NCI-H1417 (cell line): ENCODE measurements at places on chromosomes 2 and 18.
A peak's percentile ranks its signal among the peaks of the same experiment; 100 is the strongest.

GRCh38 chr18:39776766-39777165 is 2178.3 kb upstream of the PIK3C3 start:
- DNase-seq: no peak

GRCh38 chr2:238063414-238064189 is 2.8 kb downstream of the SCLY start:
- no peak for DNase-seq

GRCh38 chr2:175976391-175977157 is 25.5 kb downstream of the LNPK start:
- no peak for DNase-seq

GRCh38 chr2:120343433-120344105 is 2.4 kb upstream of the INHBB start:
- DNase-seq: peak; percentile 55

DNA sequence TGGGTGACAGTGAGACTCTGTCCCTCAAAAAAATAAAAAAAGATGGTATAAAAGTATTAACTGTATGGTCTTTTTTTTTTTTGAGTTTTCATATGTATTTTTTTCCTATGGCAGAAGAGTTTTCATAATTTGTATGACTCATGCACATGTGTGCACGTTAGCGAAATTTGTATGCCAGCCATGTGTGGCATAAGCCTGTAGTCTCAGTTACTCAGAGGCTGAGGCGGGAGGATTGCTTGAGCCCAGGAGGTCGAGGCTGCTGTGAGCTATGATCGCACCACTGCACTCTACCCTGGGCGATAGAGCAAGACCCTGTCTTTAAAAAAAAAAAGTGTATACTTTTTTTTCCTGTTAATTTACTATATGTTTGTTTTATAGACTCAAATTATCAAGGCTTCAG is 160.8 kb downstream of the TGIF1 start:
- no peak for DNase-seq

DNA sequence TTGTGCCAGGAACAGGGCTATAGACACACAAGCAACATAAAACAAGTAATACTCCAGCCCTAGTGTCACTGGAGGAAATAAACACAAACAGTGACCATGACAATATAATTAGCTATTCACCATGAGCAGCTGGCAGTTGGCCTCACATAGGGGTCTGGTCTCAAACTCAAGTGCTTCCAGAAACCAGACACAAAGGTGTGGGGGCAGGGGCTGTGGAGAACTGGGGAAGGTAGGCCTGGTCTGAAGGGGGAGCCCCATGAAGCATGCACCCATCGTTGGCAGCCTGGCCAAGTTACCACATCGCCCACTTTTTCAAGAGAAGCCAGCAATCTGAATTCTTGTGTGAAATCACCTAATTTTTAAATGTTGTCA is 49.5 kb upstream of the SP3 start:
- peak; percentile 16 for DNase-seq

- DNase-seq: no peak
Measured at GRCh38 chr2:15767679-15768078, 172.7 kb upstream of the MYCN start.

DNA sequence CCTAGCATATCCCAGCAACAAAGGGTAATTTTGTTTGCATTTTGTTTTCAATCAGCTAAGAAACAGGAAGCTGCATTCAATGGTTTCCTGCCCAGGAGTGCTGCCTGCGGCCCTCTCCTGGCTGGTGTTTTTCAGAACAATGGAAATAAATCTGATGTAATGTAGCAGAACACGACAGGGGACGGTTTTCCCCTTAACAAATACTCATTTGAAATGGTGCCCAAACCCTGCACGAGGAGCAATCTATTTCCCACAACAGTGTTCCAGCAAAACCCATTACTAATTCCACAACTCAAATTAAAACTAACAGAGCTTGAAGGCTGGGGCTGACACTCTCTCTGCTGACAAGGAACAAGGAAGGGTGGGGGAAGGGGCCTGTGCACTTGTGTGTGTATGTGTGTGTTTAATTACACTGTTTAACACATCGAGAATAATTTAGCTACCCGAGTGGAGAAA is 8.7 kb downstream of the CAPN13 start:
- peak; percentile 79 for DNase-seq

- no peak for DNase-seq
Measured at GRCh38 chr18:5651736-5652135, 107.9 kb upstream of the EPB41L3 start.

DNA sequence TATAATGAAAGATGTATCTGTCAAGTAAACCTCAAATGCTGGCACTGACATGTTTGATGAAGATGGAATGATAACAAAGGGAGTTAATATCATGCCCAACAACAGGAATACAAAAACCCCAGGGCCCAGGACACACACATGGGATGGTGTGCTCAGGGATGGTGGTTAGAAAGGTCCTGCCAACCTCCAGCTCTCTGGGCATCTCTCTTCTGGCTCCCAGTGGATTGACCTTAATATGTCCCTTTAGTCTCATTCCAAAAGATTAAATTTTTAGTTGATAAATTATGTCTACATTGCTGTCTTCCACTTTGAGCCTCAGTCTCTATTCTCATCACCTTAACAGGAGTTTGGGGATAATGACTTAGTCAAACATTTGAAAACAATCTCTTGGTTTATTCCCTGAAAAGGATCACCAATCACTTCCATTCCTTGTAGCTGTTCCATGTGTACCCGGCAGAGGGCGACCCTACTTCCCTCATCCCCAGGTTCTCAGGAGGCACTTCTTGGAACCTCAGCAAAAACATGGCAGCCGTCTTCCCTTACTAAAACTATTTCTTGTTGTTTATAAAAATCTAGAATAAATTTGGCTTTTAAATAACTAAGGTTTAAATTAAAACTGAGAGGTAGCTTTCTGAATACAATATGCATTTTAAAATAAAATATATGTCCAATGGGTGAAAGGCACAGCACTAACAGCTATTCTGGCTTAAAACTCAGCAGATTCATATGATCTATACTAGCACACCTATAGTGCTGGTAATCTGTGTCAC is 29.6 kb downstream of the MCEE start:
- DNase-seq: peak; percentile 13

GRCh38 chr2:20110876-20111275 is 59.4 kb upstream of the LAPTM4A start:
- no peak for DNase-seq

- DNase-seq: no peak
Measured at GRCh38 chr2:6446938-6447608, 418.6 kb downstream of the CMPK2 start.

GRCh38 chr2:218284106-218284811 is 8.0 kb downstream of the TMBIM1 start:
- no peak for DNase-seq

DNA sequence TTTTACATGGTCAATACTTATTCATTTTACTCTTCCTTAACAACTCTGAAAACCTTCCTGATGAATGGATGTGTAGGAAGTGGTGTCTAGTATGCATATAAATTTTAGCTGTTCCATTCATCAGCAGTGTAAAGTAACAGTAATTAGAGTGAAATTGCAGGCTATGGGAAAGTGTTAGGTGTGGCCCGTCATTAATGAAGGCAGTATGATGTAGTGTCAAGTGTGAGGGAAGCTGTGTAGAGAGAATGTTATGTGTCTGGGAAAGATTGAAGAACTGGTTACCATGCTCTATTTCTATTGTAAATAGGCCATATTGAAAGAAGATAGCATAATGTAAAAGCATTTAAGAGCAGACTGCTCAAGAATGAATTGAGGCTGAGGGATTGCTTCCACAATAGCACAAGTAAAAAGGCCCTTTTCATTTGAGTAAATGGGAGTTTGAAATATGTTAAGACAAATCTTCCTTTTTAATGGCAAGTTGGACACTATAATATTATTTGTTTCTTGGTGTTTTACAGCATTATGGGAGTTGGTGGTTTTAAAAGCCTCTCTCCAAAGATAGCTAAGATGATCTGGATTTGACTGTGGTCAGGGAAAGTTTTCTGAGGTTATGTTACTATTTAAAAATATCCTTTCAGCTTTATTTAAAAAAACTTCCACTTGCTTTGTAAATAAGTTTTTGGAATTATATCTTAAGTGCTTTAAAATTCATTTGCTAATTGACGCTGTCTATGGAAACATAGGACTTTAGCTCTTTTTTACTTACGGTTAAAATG is 401.0 kb upstream of the ZEB2 start:
- DNase-seq: no peak

GRCh38 chr2:169291517-169291916 is 70.8 kb downstream of the LRP2 start:
- DNase-seq: no peak

DNA sequence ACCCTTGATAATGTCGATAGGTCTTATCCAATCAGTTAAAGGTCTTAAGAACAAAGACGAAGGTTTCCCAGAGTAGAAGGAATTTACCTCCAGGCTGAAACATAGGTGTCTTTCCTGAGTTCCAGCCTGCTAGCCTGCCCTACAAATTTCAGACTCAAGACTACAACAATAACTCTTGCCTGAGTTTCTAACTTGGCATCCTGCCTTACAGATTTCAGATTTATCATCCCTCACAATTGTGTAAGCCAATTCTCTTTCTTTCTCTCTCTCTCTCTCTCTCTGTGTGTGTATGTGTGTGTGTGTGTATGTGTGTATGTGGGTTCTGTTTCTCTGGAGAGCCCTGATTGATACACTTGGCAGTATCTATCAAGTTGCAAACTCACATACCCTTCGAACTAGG is 37.2 kb upstream of the B4GALT6 start:
- DNase-seq: no peak

DNA sequence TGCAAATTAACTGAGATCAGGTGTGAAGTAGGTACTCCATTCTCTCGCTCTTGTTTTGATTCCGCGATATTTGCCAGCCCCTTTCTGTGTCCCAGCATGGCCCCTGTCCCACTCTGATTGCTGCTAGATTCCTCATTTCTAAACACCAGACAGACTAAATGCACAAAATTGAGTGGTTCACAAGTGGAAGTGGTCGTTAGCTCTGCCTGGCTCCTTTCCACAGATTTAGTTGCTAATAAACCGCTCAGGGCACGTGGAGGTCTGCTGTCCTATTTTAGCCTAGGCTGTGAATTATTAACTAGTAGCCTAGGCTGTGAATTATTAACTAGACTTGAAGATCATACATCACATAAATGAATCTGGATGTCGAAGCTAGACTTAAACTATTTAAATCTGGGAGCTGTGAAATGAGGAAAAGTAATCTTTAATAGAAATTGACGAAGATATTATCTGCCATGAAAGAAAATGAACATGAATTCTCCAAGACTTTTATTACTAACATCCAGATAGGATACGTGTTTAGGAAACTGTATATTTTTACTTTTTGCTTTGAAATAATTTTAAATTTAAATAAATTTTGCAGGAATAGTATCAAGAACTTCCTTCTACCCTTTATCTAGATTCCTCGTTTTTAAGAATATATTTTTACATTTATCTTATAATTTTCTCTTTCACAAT is 3.7 kb downstream of the IL1RL2 start:
- DNase-seq: no peak

DNA sequence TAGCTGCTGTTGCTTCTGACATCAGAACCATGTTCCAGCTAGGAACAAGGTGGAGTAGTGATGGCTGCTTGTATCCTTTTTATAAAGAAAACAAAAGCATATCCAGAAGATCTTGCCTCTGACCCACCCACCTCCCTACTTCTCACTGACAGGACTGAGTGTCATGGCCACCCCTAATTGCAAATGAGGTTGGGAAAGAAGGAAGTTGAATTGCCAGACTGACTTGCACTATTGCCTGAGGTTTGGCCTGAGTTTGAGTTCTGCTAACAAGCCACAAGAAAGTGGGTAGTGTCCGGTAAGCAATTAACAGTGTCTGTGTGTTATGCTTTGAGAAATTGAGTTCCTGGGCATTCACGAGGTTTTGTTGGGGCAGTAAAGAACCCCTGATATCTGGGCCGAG is 22.8 kb downstream of the SGPP2 start:
- DNase-seq: no peak

GRCh38 chr2:14257801-14258507 is 374.6 kb upstream of the LRATD1 start:
- no peak for DNase-seq

GRCh38 chr18:54386043-54386442 is 28.3 kb downstream of the C18orf54 start:
- DNase-seq: no peak

GRCh38 chr2:112168422-112169124 is 30.4 kb downstream of the FBLN7 start:
- no peak for DNase-seq
